ENCODE measurements at places on chromosomes 12 and 14.
A peak's percentile ranks its signal among the peaks of the same experiment; 100 is the strongest.

- DNase-seq, result peak; percentile 64
Observed at GRCh38 chr12:53060721-53061276, 10.9 kb downstream of the TNS2 start.

DNA sequence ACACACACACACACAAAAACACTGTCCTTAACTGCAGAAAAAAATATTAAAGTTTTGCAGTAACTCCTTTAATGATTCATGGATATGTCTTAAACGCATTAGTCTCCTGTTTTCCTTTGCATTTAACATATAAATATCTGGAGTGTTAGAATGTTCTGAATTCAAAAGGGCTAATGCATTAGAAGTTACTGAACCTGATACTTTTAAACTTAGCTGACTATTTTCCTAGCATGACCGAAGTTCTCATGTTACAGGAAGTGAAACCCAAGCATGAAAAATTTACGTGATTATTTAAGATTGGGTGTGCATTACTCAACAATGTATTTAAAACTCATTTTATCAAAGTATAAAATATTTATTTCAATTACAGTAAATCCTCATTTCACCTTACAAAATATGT lies 791.2 kb downstream of the FLRT2 start:
- no peak for DNase-seq

DNA sequence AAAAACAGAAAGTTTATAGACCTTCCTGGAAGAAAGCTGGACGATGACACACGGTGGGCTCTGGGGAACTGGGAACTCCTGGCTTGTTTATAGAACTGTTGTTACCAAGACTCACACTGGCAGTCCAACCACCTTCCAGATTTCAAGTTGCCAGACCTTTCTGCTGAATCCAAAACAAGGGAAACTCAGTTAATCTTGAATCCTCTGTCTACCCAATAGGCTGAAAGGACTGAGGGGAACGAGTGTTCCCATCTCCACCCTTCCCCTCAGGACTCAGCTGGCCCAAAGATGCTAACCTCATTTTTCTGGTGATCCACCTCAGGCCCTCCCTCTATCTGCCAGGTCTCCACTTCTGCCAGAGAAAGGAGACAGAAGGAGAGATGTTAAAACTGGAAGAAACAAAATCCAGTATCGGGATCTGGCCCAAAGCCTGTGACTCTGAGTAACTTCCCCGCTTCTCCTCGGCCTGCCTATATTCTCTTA lies 231.4 kb downstream of the ANO2 start:
- no peak for DNase-seq

DNA sequence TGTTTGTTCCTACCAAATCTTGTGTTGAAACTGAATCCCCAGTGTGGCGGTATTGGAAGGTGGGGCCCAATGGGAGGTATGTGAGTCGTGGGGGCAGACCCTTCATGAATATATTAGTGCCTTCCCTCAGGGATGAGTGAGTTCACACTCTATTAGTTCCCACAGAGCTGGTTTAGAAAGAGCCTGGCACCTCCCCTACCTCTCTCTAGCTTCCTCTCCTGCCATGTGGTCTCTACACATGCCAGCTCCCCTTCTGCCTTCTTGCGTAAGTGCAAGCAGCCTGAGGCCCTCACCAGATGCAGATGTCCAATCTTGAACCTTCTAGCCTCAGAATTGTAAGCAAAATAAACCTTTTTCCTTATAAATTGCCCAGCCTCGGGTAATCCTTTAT lies 105.8 kb downstream of the SPTSSA start:
- DNase-seq, result no peak

DNA sequence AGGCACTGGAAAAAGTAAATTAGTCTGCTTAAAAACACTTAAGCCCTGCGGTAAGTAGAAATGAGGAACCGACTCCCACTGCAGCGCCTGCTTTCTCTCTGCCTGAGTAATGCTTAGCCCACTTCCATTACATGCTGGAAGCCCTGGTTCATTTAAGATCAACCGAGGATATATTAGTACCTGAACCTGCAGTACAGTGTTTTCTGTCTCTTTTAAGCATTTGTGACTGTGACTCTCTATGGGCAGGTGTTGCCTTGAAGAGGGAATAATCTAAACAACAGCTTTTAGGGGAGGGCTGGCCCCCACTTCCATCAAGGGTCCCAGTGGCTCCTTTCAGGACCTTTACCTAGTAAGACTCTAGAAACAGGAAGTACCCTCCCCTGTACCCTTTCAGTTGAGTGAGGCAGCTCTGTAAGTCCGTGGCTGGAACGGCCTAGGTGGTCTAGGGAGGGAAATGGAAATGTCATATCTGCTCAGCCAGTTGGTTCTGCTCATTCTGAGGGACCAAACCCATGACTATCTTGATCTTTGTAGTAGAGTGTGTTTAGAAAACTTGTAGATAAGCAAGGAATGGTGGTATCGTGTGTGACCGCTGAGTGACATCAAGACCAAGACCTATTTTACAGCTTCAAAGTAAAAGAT lies 56.2 kb downstream of the FNTB start:
- no peak for DNase-seq

DNA sequence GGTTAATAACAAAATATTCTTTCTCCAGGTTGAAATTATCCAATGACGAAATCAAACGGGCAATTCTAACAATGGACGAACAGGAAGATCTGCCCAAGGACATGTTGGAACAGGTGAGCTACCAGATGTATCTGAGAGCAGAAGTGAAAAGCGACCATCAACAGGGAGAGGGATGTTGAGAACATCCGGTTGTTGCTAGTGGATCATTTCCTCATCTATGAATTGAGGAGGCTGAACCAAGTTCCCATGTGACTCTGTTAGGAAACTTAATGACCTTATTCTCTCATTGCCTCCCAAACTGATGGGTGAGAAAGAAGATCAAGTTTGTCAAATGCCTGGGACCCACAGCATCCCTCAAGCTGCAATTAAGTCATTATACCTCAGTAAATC lies 117.7 kb downstream of the GPR135 start:
- DNase-seq, result no peak

- no peak for DNase-seq
Observed at GRCh38 chr12:97246368-97246767, 216.2 kb upstream of the RMST start.

GRCh38 chr12:49987625-49988303 lies 15.0 kb downstream of the AQP6 start:
- DNase-seq, result no peak

DNA sequence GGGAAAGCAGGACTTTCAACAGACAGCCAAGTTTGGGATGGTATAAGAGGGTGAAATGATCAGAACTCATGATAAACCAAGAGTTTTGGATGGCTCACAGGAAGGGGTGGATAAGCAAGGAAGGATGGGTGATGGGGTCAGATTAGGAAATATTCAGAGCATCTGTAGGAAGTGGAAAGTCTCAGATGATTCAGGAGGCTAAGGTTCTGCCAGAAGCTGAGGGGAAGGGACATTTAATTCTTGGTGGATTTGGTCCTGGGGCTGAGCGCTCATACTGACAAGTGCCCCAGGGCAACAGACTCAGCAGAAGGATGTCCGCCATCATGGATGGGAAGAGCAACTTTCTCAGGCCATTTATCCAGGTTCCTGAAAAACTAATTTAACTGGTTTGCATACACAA lies 28.4 kb upstream of the BDKRB2 start:
- no peak for DNase-seq

GRCh38 chr12:103012884-103013283 lies 55.4 kb downstream of the ASCL1 start:
- DNase-seq, result no peak
